Psoas muscle (tissue), 8 donors: ENCODE measurements at places on chromosomes 7 and 10. TPM values are rescaled to one million over a fixed set of nuclear protein-coding genes. Genes with fewer than 3 reads are reported as not detected.

- DNase-seq = no peak
These were observed 155.8 kb upstream of the LANCL2 start for GRCh38 chr7:55209366-55209765.

DNA sequence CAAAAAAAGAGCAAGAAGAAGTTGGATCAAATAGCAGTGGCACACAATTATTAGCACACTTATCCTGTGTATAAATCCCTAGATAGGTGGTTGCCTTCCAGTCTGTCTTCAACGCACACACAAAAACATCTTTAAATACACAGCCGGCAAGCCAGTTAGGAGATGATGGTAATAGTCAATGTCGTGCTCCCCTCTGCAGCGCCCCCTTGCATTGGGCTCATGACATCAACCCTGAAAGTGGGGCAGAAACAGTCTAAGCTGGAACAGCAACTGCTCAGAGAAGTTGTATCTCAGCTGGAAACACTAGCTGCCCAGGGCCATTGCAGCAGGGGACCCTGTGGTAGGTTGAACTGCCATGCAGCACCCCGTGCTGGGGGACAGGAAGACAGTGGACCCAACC lies 179.5 kb upstream of the YAE1 start:
- DNase-seq = no peak

Gene EFCAB10
- not detected for total RNA-seq

Gene A1CF
- not detected for total RNA-seq

Gene IQUB
- total RNA-seq = 3.5 TPM

Gene EXOC6
- total RNA-seq = 25.0 TPM

GRCh38 chr7:15687546-15688278 lies 1.2 kb upstream of the MEOX2 start:
- DNase-seq = peak; percentile 70

DNA sequence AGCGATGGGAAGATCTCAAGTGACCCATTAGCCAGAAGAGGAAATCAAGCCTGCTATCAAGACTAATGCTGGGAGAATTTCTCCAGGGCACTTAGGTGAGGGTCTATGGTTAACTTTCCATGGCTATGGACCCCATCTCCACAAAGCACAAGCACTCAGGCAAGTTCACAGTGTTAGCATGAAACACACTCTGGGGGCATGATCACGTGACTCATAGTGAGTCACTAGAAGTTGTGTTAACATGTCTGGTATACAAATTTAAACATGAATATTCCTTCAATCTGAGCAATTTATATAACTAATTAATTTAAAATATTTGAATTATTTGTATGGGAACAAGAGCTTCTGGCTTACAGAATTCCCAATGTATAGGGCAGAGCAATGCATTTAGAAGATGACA lies 131.8 kb downstream of the FAM204A start:
- DNase-seq = no peak

Gene LBX1
- 7.6 TPM for total RNA-seq

Gene FFAR4
- not detected for total RNA-seq

DNA sequence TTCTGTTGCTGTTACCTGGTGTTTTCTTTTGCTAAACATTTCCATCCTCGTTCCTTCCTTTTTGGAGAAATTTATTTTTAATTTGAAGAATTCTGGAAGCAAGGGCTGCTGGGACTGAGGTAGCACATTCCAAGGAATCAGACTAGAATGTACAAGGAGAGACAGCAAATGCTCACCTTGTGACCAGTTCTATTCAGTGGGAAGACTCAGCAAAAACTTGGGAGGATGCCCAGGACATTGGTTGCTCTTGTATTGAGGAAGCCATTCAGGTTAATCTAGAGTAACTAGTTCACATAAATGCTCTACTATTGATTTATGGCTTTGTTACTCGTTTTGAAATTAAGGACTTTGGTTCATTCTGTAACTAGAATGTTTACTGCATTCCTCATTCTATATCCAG lies 11.3 kb downstream of the PLCE1 start:
- DNase-seq = no peak

Gene CAMK2B
- total RNA-seq = 78.4 TPM

Gene MALRD1
- 0.39 TPM for total RNA-seq

DNA sequence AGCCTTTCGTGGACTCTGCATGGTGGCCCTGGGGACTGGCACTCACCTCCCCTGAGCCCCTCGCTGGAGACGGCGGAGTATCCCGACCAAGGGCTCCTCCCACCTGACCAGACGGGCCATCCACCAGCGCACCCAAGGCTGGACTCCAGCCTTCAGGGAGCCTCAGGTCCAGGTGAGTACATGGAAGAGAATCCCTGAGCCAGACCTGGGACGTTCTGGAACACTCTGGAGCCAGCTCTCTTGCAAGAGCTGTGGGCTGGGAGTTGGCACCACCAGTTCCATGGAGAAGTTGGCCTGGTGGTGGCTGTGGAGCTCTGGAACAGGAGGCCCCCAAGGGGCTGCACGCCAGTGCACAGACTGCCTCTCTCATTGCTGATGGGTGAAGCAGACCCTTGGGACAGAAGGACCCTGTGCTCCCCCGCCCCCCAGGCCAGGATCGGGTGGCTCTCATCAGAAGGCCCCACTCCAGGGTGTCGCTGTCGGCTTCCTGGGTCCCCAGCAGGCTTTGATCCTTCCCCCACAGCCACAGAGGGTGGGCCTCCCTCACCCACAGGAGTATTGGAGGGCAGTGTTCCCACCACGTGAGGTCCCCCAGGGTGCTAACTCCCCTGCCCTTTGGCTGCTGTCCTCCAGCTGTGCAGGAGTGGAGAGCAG lies 189.9 kb downstream of the EBF3 start:
- no peak for DNase-seq

Gene PROSER2
- total RNA-seq = 2.1 TPM

GRCh38 chr7:6654842-6655610 lies 17.9 kb downstream of the ZNF316 start:
- no peak for DNase-seq

- no peak for DNase-seq
These were observed 399.5 kb upstream of the FOXK1 start for GRCh38 chr7:4282434-4283223.

GRCh38 chr7:108716783-108717182 lies 147.1 kb downstream of the DNAJB9 start:
- DNase-seq = no peak

DNA sequence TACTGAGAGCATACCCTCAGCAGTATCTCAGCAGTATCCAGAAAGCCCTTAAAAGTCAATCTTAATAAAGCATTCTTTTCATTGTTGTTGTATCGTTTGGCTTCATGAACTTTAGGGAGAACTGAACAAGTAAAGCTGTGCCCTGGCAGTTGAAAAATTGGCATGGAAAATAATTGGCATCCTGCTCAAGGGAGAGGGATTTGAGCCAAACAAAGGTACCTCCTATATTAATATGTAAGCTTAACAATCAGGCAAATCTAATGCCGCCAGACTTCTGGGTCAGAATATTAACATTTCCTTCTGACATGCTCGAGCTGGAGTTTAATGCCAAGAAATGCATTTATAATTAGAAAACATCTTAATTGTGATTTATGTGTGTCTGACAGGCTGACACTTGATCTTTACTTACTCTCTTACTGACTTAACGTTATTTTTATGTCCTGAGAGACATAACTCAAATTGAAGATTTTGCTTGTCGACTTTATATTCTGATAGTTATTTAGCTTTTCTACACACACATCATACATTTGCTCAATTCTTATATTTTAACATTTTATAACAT lies 42.1 kb upstream of the PCDH15 start:
- no peak for DNase-seq
